ENCODE measurements at places on chromosomes 2 and 18. TPM values are rescaled to one million over a fixed set of nuclear protein-coding genes. Genes with fewer than 3 reads are reported as not detected.

Gene SUMO1
- 78.6 TPM for total RNA-seq

Gene CLEC4F
- total RNA-seq, result not detected

Gene KIAA2012
- not detected for total RNA-seq

Gene DNAH7
- 7.2 TPM for total RNA-seq

Gene SEPTIN10
- 100 TPM for total RNA-seq

Gene APOB
- 3.2 TPM for total RNA-seq

Gene SH2D6
- not detected for total RNA-seq

Gene NIF3L1
- 26.5 TPM for total RNA-seq

Gene SNTG2
- total RNA-seq, result 7.4 TPM

Gene CPLX4
- not detected for total RNA-seq

Gene NMUR1
- under 0.01 TPM for total RNA-seq

Gene DSC2
- 72.9 TPM for total RNA-seq

All from breast epithelium (tissue), 4 donors.